ENCODE measurements at places on chromosomes 7 and 10.

DNA sequence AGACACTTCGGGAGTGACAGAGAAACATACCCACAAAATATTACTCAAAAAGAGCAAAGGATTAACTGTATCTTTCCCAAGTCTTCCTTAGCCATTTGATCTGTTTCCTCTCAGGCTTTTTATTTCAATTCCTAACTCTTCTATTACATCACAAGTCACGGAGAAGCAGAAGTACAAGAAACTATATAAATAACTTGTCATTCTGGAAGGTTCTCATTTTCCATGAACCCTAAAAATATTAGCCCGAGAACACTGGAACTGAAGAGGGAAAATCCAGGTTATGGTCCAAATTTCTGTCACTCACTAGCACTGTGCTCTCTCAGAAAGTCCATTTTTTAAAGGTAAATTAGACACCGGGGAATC is 98.0 kb downstream of the GRB10 start:
- DNase-seq: no peak

DNA sequence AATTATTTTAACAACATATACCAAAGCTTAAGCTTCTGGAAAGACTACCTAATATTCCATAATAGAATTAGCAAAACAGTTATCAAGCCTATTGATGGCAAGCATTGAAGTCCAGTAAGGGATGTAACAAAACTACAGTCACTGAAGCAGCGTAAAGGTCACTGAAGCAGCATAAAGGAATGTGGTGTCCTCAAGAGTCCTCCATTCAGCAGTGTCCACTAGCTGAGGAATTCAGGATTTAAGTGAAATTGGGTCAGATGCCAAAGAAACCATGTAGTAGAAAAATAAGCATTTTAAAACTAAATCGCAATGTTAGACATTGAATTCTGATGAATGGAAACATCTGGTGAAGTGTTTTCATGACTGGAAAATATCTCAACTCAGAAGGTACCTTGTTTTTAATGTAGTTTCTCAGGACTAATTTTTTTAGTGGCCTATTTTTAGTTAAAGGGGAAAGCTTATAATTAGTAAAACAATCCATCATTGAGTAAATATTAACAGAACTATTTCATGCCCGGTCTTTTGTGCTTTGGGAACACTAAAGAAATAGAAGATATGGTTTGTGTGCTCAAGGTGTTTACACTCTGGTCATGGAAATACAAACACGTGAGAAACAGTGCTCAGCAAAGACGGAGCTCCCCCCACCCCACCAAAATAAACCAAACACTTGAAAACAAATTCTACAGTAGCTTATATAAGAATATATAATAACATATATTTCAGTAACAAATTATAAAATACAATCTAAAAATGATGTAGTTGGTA is 121.4 kb downstream of the CDK14 start:
- no peak for DNase-seq

DNA sequence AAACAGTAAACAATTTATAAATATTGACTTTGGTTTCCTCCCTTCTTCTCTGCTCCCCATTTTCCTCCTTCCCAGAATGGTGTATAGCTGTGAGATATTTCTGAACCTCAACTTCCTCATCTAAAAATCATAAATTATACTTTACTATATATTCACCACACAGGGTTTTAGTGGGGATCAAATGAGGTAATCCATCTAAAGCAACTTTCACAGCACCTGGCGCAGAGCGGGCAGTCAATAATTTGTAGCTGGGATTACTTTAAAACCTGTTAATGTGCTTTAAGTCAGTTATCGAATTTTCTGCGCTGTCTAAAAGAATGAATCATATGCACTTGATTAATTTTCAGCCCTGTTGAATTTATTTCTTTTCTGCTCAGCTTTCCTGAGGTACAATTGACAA is 172.7 kb downstream of the PTEN start:
- no peak for DNase-seq

GRCh38 chr10:51171946-51172345 is 97.7 kb downstream of the PRKG1 start:
- no peak for DNase-seq

- peak; percentile 30 for DNase-seq
These were observed 6.6 kb downstream of the CUBN start for GRCh38 chr10:17122726-17123661.

DNA sequence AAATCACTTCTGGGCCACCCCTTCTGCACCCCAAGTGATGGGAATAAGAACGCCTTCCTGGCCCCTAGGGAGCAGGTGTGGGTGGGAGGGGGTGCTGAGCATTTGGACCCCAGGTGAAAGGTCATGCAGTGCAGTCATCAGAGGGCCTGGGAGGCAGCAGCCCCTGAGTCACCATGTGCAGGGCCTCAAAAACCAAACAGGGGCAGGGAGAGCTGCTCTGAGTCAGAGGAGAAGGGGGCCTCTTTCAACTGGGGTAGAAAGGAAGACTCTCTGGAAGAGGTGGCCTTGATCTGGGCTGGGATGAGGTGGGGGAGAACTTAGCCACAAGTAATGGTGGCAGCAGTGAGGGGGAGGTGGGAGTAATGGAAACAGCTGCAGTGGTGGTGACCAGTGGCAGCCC is 164.3 kb downstream of the BUB3 start:
- DNase-seq: no peak

DNA sequence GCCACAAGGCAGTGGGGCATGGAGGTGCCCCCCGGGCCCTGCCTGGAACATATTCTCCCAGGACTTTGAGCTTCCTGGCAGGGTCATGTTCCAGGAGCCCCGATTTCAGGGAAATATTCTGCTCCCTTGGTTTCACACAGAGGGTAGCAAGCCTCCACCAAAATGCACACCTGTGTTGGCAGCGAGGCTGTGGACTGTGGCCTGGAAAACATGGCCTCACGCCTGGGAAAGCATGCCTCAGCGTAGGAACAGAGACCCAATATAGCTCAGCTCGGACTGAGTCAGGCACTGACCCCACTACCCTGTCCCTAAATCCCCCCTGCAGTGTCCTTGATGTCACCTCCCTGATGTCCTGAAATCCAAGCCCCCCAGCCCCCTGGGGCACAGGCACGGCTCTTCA is 92.0 kb downstream of the KCNMA1 start:
- DNase-seq: no peak

DNA sequence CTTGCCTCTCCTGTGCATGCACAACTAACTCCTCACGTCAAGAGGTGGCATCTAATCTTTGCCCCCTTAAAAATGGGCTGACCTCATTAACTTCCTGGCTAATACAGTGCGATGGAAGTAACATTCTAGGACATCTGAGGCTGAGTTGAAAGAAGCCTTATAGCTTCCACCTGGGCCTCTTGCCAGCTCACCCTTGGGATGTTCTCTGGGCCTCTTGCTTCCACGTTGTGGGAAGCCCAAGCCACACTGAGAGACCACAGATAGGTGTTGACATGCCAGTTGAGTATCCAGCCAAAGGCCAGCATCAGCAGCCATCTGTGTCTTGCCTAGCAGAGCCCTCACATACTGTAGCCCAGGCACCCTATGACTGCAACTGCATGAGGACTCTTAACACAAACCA is 60.8 kb upstream of the GDF10 start:
- DNase-seq: no peak

- DNase-seq: no peak
These were observed 15.3 kb upstream of the AKR1C1 start for GRCh38 chr10:4947635-4948596.

DNA sequence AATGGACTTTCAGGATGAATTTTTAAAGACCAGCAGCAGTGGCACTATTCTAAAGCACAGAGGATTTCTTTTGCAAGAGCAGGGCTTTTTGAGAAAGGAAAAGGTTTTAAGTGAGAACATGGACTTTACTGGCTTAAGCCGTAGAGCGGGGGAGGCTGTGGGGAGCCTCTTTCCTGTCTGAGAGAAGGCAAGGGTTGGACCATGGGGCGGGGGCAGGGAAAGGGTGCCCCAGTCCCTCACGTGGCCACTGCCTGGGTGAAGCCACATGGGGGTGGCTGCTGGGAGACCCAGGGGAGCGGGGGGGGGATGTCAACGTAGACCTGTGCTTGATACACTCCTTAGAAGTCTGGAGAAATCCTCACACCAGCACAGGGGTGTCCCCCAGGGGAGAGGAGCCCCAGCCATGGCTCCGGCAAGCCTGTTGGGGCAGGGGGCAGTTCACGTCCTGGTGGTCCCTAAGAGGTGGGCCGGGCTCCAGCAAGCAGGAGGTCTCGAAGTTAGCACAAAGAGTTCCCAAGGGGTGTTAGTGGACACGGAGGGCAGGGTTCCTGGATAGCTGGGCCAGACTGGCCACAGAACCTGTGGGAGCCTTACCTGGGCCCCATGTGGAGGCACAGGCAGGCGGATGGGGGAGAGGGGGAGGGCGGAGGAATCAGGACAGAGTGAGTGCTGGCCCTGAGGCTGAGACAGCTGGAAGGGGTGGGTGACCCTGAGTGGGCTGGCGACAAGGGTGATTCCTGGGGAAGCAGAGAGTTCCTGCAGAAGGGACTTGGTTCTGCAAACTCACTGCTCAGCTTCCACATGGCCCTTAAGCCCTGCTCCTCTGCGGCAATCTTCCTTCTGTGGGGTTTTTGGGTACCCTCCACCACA is 36.9 kb upstream of the ELFN1 start:
- no peak for DNase-seq

GRCh38 chr10:133067149-133068105 is 20.3 kb upstream of the ADGRA1 start:
- no peak for DNase-seq

- no peak for DNase-seq
These were observed 138.8 kb upstream of the SHH start for GRCh38 chr7:155950898-155951553.

GRCh38 chr7:81469153-81469868 is 300.5 kb downstream of the HGF start:
- no peak for DNase-seq

- no peak for DNase-seq
These were observed 386.6 kb downstream of the DPP6 start for GRCh38 chr7:154438571-154439367.

DNA sequence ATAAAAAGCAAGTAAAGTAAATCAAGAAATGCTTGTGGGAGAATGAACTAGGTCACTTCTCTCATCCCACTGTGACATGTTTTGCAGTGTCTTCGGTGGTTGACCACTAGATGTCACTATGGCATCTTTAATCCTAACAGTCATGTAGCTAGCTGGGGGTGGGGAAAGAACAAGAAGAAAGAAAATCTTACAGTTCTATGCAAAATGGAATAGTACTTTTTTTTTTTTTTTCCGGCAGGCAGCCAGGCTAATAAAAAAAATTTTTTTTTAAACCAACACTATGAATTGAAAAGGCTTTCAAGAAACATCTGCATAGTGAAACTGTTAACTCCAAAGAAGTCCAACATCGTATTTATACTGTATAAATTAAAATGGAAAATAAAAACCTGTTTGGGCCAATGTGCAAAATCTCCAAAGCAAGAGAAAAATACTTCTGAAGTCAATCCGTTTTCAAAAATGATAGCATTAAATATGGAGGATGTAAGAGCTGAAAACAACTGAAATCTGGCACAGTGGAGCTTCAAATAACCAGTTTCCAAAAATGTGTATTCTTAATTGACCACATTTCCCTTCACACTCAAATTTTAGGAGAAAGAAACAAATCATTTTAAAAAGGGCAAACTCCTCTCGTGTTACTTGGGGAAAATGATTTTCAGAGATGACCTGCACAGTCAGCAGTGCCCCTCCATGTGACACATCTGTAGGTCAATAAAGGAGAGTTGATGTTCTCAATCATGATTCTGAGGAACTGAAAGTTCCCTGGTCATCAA is 38.5 kb downstream of the CDK1 start:
- DNase-seq: peak; percentile 81

- DNase-seq: no peak
These were observed 401.4 kb upstream of the GALNT17 start for GRCh38 chr7:70730451-70731110.

DNA sequence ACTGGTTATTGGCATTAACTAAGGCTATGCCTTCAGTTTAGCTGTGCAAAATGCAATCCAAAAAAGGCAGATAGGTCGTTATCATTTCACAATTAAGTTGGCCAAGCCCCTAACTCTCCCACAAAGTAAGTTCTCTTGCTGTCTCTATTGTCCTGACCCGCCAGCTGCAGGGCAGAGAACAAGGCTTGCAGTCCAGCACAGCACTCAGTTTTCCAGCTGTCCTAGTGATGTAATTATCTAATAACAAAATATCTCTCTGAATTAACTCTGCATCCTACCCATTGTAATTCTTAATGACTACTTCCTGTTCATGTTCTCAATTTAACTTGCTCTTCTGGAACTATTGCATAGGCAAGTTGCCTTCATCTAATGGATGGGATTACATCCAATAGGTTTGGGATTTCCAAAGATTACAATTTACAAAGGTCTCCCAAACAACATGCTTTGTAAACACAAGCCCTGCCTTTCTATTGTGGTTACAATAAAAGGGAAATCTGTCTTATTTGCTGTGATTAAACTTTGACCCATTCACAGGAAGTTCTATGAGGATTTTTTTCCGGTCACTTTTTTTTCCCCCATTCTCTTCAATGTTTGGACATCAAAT is 55.2 kb downstream of the CDK6 start:
- no peak for DNase-seq

- DNase-seq: no peak
These were observed 118.4 kb upstream of the GLCCI1 start for GRCh38 chr7:7850150-7850549.

DNA sequence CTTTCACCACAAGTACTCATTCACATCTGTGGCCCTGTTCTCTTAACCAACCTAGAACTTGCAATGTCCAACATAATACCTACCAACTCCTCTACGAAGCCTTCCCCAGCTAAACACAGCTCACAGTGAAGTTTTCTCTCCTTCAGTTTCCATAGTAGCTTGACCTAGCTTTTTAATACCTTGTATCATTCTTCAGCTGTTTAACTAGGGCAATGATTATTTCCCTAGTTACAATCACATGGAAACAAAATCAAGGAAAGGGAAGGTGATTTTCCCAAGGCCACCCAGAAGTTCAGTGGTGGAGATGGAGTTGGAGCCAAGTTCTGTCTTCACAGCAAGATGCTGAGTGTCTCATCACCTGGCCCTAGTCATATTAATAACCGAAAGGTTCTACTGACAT is 16.3 kb downstream of the CDHR3 start:
- no peak for DNase-seq

GRCh38 chr10:35898716-35899440 is 256.8 kb upstream of the FZD8 start:
- no peak for DNase-seq
